ENCODE measurements at places on chromosomes 11 and 22. TPM values are rescaled to one million over a fixed set of nuclear protein-coding genes. Genes with fewer than 3 reads are reported as not detected.

DNA sequence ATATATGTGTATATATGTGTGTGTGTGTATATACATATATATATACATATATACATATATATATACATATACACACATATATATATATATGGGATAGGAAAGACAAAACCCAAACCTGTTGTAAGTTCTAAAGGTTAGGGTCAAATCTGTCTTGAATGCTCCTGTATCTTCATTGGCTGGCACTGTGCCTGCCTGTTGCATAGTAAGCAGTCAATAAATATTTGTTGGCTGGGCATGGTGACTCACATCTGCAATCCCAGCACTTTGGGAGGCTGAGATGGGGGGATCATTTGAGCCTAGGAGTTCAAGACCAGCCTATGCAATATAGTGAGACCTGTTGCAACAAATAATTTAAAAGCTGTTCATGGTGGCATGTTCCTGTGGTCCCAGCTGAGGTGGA is 205.4 kb downstream of the DBX1 start:
- H3K27ac ChIP-seq: no peak overlapping the region
- H3K27me3 ChIP-seq: no peaks in the 10 kb centered on the region
- H3K36me3 ChIP-seq: no peaks in the 10 kb centered on the region
- no peak overlapping the region for H3K4me3 ChIP-seq
- DNase-seq: no peak

- peaks cover 30% of the 10 kb centered on the region for H3K36me3 ChIP-seq
- H3K27ac ChIP-seq: no peak overlapping the region
- no peak for DNase-seq
- H3K27me3 ChIP-seq: no peaks in the 10 kb centered on the region
Measured at GRCh38 chr11:73945396-73945795, 5.4 kb upstream of the DNAJB13 start.

DNA sequence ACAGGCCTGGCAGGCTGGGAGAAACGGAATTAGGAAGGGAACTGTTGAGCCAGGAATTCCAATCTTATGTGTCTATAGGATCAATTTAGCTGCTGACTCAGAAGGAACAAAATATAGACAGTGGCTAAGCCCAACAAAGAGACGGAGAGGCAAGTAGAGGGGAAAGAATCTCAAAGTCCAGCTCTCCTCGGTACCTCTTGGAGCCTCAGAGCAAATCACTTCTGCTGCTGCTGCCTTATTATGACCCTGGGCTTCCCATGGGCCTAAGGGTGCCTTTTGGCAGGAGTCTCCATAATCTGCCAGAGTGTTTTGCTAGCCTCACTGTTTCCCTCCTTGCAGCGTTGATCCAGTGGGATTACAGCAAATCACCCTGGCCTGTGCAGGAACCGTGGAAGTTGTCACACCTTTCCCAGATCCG is 31.7 kb downstream of the PAX6 start:
- peaks cover 4% of the 10 kb centered on the region for H3K36me3 ChIP-seq
- H3K27me3 ChIP-seq: no peaks in the 10 kb centered on the region
- no peak overlapping the region for H3K4me3 ChIP-seq
- no peaks in the 10 kb centered on the region for H3K4me1 ChIP-seq

GRCh38 chr11:44104481-44105294 is 9.2 kb downstream of the EXT2 start:
- H3K27me3 ChIP-seq: no peaks in the 10 kb centered on the region
- H3K36me3 ChIP-seq: peaks cover 9% of the 10 kb centered on the region
- no peak overlapping the region for H3K27ac ChIP-seq
- no peak overlapping the region for H3K4me3 ChIP-seq
- no peak for DNase-seq
- no peaks in the 10 kb centered on the region for H3K4me1 ChIP-seq

DNA sequence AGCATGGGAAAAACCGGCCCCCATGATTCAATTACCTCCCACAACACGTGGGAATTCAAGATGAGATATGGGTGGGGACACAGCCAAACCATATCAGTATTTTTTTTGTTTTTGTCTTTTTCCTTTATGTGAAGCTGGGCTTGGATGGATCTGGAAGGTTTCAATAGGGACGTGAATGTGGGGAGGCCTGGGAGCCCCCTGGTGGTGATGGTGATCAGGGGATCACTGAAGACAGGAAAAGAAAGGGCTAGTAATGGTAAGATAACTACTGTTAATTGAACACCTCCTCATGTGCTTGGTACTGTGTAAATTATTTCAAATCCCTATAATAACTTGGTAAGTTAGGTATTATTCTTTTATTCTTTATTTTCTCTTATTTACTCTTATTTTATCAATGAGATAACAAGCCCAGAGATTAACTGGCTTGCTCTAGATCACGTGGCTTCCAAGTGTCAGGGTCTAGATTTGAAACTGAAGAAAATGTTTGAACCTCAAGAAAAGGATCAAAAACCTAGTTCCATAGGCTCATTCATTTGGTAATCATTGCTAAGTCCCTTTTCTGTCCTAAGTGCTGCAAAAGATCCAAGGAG is 364.2 kb downstream of the TENM4 start:
- no peak overlapping the region for H3K4me3 ChIP-seq
- peaks cover 48% of the 10 kb centered on the region for H3K4me1 ChIP-seq
- peak overlapping the region; percentile 88 for H3K27ac ChIP-seq
- H3K36me3 ChIP-seq: peaks cover 10% of the 10 kb centered on the region

DNA sequence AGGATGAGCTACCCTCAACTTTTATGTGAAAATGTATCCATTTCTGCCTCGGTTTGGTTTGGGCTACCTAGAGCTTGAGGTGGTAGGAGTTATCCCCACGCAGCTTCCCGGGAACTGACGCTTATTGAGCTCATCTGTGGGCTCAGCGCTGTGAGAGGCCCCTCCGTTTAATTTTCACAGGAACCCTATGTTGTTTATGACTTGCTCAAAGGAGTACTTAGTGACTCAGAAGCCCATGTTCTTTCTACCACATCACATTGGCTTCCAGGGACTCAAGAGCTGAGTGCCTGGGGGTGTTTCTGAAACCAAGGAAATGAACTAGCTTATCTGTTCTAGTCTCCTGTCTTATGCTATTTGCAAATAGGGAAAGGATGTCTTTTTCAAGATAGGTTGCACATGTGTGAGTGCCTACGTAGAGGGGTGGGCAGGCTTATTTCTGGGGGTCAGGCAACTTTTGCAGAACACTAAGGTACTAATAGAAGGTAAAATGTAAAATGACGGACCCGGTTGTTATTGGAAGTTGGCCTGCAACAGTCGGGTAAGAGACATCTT is 40.5 kb downstream of the MICAL2 start:
- H3K36me3 ChIP-seq: no peaks in the 10 kb centered on the region
- no peak overlapping the region for H3K27ac ChIP-seq
- H3K27me3 ChIP-seq: peaks cover 3% of the 10 kb centered on the region
- no peak for DNase-seq
- peaks cover 2% of the 10 kb centered on the region for H3K4me1 ChIP-seq

DNA sequence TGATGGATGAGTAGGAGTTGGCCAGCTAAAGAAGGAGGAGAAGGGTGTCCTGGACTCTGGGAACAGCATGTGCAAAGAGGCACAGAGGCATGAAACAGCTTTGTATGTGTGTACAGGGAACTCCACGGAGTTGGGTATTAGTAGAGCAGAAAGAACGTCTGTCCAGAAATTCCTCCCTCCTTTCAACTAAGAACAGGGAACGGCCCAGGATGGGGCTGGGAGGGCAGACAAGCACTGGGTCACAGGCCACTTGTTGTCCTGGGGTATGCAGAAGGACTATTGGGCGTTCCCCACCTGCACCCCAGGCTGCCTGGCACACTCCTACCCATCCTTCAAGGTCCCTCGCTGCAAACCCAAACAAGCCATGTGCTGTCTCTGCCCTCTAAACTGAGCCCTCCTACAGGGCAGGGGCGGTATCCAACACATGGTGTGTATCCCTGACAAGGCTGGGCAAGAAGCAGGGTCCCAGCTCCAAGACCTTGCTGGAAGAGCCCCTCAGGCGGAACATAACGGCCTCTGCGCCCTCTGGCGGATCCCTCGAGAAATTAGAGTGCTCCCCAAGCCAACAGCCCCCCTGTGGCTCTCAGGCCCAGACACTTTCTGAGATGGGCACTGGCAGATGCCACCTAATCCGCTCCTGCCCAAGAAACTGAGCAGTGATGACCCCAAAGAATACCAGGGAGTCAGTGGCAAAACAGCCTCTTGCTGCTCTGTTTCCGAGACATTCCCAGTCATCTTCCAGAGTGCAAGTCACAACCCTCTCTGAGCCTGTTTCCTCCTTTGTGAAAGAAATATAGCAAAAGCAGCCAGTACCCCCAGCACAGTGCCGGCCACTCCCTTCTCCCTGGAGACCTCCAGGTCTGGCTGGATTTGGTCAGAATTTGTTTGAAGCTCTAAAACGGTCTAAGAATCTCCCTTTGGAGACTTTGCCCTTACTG is 1.6 kb upstream of the ELFN2 start:
- peak overlapping the region; percentile 58 for H3K4me3 ChIP-seq
- no peak overlapping the region for H3K27ac ChIP-seq
- peak; percentile 76 for DNase-seq
- H3K36me3 ChIP-seq: no peaks in the 10 kb centered on the region
- H3K27me3 ChIP-seq: peaks cover 66% of the 10 kb centered on the region

Gene GRIA4
- total RNA-seq: 144 TPM

All from mesothelial cell of epicardium (in vitro differentiated cells).